ENCODE measurements at places on chromosomes 5 and 9. TPM values are rescaled to one million over a fixed set of nuclear protein-coding genes. Genes with fewer than 3 reads are reported as not detected.

RGP1 gene
- 32.7 TPM for total RNA-seq

MGAT1 gene
- total RNA-seq, result 162 TPM

PCDHB6 gene
- 0.74 TPM for total RNA-seq

ZNF454 gene
- total RNA-seq, result 1.3 TPM

SPINK5 gene
- 0.16 TPM for total RNA-seq
